ENCODE measurements at places on chromosomes 13 and 19.
A peak's percentile ranks its signal among the peaks of the same experiment; 100 is the strongest.

DNA sequence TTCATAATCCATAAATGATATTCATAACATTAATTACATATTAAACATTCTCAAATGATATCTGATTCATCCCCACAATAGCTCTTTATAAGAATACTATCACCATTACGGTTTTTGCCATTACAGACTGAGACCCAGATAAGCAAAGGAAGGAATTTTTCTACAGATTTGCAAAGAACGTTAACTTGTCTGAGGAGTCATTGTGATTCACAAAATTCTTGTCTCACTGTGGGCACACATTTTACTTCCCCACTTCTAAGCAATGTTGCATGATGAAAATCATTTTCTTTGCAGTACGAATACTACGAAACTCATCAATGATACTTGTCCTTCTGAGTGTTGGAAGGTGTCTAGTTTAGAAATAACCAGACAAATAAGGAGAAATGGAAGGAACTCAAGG is 70.1 kb downstream of the NALCN start:
- no peak for DNase-seq

GRCh38 chr13:25225970-25226369 is 53.9 kb upstream of the AMER2 start:
- DNase-seq: no peak

DNA sequence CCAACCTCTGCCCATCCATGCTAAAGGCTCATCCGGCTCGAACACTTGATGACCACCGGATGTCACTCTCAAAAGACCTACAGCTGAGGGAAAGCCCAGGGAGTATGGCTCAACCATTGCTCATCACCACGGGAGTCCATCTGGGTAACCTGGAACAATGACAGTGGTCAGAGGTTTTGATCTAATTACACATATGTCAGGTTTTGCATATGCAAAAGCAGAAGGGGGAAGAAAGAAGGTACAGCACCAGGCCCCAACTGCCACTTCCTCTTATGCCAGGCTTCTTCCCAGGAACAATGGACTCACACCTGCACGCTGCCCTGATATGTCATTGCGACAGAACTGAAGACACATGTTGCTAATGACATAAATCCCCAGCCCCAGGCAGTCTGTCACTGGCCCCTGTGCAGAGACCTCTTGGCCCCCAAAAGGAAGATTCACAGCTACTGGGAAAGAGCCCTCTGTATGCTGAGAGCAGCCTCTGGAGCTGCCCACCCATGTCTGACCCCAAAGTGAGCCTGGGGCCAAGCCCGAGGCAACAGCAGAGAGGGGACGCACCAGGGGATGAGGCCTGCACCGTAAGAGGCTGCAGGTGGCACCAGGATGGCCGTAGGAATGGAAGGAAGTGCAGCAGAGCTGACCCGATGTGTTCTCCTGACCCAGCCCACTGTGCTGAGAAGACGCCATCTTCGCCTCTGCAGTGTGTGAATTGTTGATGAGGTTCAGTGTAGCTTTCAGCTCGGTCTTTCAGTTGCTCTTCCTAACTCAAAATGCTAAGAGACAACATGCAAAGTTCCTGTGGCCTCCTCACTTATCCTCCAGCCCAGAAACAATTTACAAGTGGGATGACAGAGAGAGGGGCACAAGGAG is 26.3 kb downstream of the EPS15L1 start:
- DNase-seq: no peak

DNA sequence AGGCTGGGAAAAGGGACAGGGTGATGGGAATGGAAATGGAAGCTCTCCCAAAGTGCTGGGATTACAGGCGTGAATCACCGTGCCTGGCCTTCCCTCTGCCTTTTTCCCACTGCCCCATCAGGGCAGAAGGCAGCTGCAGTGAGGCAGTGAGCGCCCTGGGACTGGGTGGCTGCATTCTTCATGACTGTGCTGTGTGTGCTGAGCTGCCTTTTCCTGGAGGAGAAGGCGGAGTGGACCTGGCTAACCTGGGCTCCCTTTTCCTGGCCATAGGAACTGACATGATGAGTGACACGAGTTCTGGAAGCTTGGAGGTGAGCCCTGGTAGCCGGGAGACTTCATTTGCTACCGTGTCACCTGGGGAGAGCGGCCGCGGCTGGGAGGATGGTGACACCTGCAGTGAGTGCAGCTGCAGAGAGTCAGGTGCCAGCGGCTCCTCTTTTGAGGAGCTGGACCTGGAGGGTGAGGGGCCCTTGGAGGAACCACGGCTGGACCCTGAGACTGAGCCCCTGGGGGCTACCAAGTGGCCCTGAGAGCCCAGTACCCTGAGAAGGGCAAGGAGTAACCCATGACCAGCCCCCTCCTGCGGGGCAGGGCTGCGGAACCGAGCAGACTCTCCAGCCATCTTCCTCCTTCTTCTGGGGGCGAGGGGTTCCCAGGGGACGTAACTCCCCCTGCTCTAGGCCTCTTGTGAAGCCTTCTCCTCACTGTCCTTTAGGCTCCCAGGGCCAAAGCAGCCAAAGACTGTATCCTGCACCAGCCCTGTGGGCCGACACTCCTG is 26.3 kb upstream of the ZNF492 start:
- no peak for DNase-seq

DNA sequence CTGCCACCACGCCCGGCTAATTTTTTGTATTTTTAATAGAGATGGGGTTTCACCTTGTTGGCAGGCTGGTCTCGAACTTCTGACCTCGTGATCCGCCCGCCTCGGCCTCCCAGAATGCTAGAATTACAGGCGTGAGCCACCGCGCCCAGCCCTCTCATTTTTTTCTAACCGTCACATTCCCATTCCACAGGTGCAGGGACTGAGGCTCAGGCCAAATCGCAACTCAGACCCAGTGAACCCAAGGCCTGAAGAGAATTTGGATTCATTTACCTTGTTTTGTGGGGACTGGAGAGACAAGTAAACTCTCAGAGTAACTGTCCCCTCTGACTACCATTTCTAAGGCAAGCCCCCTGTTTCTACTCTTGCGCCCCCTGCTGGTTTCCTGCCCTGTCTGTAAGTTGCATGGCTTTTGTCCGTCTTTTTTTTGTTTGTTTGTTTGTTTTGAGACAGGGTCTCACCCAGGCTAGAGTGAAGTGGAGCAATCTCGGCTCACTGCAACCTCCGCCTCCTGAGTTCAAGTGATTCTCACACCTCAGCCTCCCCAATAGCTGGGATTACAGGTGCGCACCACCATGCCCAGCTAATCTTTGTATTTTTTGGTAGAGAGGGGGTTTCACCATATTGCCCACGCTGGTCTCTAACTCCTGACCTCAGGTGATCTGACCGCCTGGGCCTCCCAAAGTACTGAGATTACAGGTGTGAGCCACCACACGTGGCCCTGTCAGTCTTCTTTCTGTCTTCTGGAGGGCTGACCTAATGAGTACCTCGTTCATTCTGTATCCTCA is 2.3 kb upstream of the STRN4 start:
- peak; percentile 78 for DNase-seq

- DNase-seq: peak; percentile 66
These were observed 8.1 kb downstream of the NKPD1 start for GRCh38 chr19:45152504-45153338.

GRCh38 chr19:4531562-4532165 is 3.4 kb downstream of the PLIN5 start:
- DNase-seq: no peak

Measured in lower lobe of right lung (tissue), 2 donors.